Bone marrow (tissue), 2 donors: ENCODE measurements at places on chromosomes 13 and 19.

GRCh38 chr13:29081697-29082440 is 261.7 kb downstream of the MTUS2 start:
- DNase-seq = no peak

GRCh38 chr13:81664872-81665271 is 1323.9 kb upstream of the SPRY2 start:
- no peak for DNase-seq

DNA sequence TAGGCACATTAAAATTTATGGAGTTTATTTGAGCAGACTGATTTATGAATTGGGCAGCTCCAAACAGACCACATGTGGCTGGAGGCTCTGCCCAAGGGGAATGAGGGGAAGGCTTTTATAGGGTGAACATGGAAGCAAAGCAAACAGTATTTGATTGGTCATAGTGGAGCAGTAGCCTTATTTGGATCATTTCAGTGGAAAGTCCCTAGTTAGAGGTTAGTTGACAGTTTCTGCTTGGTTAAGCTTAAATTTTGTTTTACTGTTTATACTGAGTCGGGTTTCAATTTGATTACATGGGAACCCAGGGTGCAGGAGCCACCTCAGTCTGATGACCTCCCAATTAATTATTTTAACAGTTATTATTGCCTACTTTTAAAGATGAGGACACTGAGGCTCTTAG is 140.5 kb downstream of the NDFIP2 start:
- no peak for DNase-seq

DNA sequence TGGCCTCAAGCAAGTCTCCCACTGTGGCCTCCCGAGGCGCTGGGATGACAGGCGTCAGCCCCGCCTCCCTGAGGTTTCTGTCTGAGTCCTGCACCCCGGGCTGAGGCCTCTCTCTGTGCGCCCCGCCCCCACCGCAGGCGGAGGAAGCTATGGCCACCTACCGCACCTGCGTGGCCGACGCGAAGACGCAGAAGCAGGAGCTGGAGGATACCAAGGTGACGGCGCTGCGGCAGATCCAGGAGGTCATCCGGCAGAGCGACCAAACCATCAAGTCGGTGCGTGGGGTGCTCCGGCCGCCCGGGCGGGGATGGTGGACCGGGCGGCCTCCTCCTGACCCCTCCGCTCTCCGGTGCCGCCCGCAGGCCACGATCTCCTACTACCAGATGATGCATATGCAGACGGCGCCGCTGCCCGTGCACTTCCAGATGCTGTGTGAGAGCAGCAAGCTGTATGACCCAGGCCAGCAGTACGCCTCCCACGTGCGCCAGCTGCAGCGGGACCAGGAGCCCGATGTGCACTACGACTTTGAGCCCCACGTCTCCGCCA is 12.7 kb downstream of the ARHGAP45 start:
- no peak for DNase-seq
